ENCODE measurements at places on chromosomes 7 and 10. TPM values are rescaled to one million over a fixed set of nuclear protein-coding genes. Genes with fewer than 3 reads are reported as not detected.

The CYP3A4 gene
- polyA plus RNA-seq, result 0.22 TPM

The C10orf105 gene
- polyA plus RNA-seq, result 0.22 TPM

The GPR158 gene
- 0.12 TPM for polyA plus RNA-seq

The ZNF438 gene
- polyA plus RNA-seq, result 6.4 TPM

The GRID1 gene
- polyA plus RNA-seq, result 0.71 TPM

The WEE2 gene
- polyA plus RNA-seq, result not detected

The AEBP1 gene
- 65.6 TPM for polyA plus RNA-seq

The YKT6 gene
- polyA plus RNA-seq, result 43.5 TPM

The CSGALNACT2 gene
- 4.4 TPM for polyA plus RNA-seq

The GPC2 gene
- 0.22 TPM for polyA plus RNA-seq

The LHPP gene
- polyA plus RNA-seq, result 21.6 TPM

The FBXO24 gene
- polyA plus RNA-seq, result 0.45 TPM

The SCART1 gene
- 0.93 TPM for polyA plus RNA-seq

The SEC61A2 gene
- 1.5 TPM for polyA plus RNA-seq

The MARVELD1 gene
- polyA plus RNA-seq, result 4.5 TPM

The TCERG1L gene
- 0.16 TPM for polyA plus RNA-seq

The SCIN gene
- 0.39 TPM for polyA plus RNA-seq

The OR2A7 gene
- 0.67 TPM for polyA plus RNA-seq

The ATOH7 gene
- not detected for polyA plus RNA-seq

The GPR26 gene
- polyA plus RNA-seq, result not detected

The GCK gene
- polyA plus RNA-seq, result 0.56 TPM

The NEUROD6 gene
- not detected for polyA plus RNA-seq

The ASZ1 gene
- polyA plus RNA-seq, result not detected

The TUBB8 gene
- polyA plus RNA-seq, result not detected

The IFIT1B gene
- not detected for polyA plus RNA-seq

The PON3 gene
- 4.4 TPM for polyA plus RNA-seq

The AKR1D1 gene
- not detected for polyA plus RNA-seq

The BCAP29 gene
- polyA plus RNA-seq, result 48.6 TPM

The H2BK1 gene
- polyA plus RNA-seq, result not detected

The EPHA1 gene
- 0.89 TPM for polyA plus RNA-seq

The PDE6C gene
- polyA plus RNA-seq, result not detected

The SPAM1 gene
- polyA plus RNA-seq, result not detected

The BTBD16 gene
- 0.34 TPM for polyA plus RNA-seq

The SPDYE11 gene
- not detected for polyA plus RNA-seq

The OR6V1 gene
- not detected for polyA plus RNA-seq

The NXPH1 gene
- polyA plus RNA-seq, result not detected

The SPDYE16 gene
- polyA plus RNA-seq, result 0.05 TPM

The HKDC1 gene
- polyA plus RNA-seq, result 0.13 TPM

The ZCCHC24 gene
- 7.4 TPM for polyA plus RNA-seq

The C10orf62 gene
- not detected for polyA plus RNA-seq

The CACNB2 gene
- polyA plus RNA-seq, result 3.4 TPM

The ANKRD30A gene
- polyA plus RNA-seq, result not detected

The ITGA8 gene
- 4.3 TPM for polyA plus RNA-seq

The CALCR gene
- polyA plus RNA-seq, result not detected

The THSD7A gene
- polyA plus RNA-seq, result 0.28 TPM

The RADIL gene
- polyA plus RNA-seq, result 1.9 TPM

The TRIM74 gene
- 0.30 TPM for polyA plus RNA-seq

The CDC14C gene
- polyA plus RNA-seq, result not detected

The WIPF3 gene
- 1.2 TPM for polyA plus RNA-seq

The POT1 gene
- 11.7 TPM for polyA plus RNA-seq

The OR9A2 gene
- polyA plus RNA-seq, result not detected

The TLX1 gene
- 0.09 TPM for polyA plus RNA-seq

The CPED1 gene
- 15.1 TPM for polyA plus RNA-seq

The LRGUK gene
- polyA plus RNA-seq, result 0.07 TPM

The SUN3 gene
- not detected for polyA plus RNA-seq

The TRPV5 gene
- polyA plus RNA-seq, result not detected

The INTS1 gene
- polyA plus RNA-seq, result 54.7 TPM

The LRRC17 gene
- 1.2 TPM for polyA plus RNA-seq

The LLCFC1 gene
- polyA plus RNA-seq, result not detected

All from adipose tissue (tissue), 3 donors.